Right renal cortex interstitium (tissue), 3 donors: ENCODE measurements at places on chromosomes 5 and 9. TPM values are rescaled to one million over a fixed set of nuclear protein-coding genes. Genes with fewer than 3 reads are reported as not detected.

GRCh38 chr5:107874795-107875194 lies 204.1 kb upstream of the EFNA5 start:
- no peak for DNase-seq

GRCh38 chr5:138000102-138000723 lies 32.7 kb downstream of the FAM13B start:
- DNase-seq, result no peak

GRCh38 chr5:169100735-169101075 lies 200.2 kb downstream of the SLIT3 start:
- DNase-seq, result no peak

The IFNA21 gene
- not detected for polyA plus RNA-seq

DNA sequence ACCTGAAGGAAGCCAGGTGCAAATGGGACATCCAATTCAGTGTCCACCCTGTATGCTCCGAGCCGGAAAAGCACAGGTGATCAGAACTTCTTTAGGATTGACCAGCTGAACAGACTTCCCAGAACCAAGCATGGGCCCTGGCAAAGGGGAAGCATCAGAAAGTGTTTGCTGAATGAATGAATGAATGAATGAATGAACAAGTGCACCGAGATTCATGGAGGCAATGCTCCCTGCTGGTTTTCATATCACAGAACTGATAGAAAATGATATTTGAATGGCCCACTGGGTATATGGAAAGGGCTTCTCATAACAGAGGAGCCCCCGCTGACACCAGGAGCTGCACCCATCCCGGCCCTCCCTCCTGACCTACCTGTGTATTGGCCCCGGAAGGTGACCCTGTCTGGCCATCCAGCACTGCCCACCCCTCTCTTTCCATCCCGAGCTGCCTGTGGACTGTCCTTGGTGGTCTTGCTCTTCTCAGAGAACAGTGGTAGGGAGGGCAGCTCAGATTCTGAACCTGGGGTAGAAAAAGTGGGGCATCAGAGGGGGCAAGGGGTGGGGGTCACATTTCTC lies 15.9 kb downstream of the ORM2 start:
- no peak for DNase-seq

DNA sequence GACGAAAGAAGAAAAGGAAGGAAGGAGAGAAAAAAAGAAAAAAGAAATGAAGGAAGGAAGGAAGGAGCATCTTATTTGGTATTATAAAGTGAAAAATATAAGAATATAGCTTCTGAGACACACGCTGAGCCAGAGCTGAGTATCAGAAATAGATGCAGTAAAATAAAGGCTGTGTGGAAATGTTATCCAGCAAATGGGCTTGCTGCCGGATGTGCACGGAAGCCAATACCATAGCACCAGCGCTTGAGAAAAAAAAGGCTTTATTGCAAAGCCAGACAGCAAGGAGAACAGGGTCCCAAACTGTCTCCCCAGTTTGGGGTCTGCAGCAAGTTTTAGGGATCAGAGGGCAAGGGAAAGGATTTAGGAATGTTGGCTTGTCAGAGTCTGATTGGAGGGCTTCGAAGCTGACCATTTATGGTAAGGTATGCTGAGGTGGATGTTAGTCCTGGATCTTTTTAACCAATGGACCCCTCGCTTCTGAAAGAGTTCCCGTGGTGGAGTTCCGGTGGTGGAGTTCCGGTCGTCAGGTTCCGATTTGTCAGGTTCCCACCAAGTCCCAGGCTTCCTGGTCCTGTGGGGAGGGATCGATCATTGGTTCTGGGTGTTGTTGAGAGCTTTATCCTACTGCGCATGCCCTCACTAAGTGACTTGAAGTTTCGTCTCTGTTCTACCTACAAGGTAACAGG lies 70.4 kb downstream of the SFXN1 start:
- no peak for DNase-seq

GRCh38 chr9:97526895-97527575 lies 25.6 kb downstream of the TMOD1 start:
- DNase-seq, result no peak

The C1QTNF3 gene
- polyA plus RNA-seq, result 63.8 TPM

DNA sequence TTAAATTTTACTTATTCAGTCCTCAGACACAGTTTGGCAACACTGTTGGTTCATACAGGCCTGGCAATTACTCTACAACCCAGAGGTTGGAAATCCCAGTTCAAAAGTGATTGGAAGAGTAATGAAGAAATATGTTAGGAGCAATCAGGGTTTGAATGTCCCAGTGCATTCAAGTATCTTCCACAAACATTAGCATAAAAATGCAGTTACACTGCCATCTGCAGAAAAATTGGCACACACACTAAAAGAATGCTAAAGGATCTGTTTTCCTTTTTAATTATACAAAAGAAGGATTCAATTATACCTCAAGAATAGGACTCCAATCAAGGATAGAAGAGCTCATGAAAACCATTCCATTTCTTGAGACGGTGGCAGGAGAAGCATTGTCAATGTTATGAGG lies 130.2 kb downstream of the DNAH5 start:
- DNase-seq, result no peak

The GTF3C5 gene
- polyA plus RNA-seq, result 62.3 TPM

The ORM2 gene
- not detected for polyA plus RNA-seq

The PCDHGB1 gene
- 1.3 TPM for polyA plus RNA-seq

GRCh38 chr5:174355208-174355612 lies 309.7 kb downstream of the NSG2 start:
- no peak for DNase-seq

DNA sequence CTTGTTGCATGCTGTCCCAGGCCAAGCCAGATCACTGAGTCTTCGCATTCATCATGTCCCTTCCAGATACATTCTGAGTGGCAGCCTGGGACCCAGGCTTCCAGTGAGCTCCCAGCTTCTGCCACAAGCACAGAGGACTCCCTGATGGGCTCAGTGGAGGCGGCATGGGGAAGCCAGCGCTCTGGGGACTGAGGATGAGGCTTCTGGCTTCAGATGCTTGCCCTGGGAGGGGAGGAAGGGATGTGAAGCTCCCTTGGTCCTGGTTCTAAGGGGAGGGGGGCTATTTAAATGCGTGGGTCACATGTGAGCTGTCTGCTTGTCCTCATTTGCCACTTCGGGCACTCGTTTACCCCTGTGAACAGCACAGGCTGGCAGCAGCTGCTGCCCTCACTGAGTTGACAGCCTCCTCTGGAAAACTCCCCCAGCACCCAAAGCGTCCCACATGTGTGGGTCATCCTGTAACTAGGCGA lies 174.0 kb downstream of the NR3C1 start:
- no peak for DNase-seq

- no peak for DNase-seq
Measured at GRCh38 chr9:93343663-93344062, 107.8 kb upstream of the FAM120A start.

DNA sequence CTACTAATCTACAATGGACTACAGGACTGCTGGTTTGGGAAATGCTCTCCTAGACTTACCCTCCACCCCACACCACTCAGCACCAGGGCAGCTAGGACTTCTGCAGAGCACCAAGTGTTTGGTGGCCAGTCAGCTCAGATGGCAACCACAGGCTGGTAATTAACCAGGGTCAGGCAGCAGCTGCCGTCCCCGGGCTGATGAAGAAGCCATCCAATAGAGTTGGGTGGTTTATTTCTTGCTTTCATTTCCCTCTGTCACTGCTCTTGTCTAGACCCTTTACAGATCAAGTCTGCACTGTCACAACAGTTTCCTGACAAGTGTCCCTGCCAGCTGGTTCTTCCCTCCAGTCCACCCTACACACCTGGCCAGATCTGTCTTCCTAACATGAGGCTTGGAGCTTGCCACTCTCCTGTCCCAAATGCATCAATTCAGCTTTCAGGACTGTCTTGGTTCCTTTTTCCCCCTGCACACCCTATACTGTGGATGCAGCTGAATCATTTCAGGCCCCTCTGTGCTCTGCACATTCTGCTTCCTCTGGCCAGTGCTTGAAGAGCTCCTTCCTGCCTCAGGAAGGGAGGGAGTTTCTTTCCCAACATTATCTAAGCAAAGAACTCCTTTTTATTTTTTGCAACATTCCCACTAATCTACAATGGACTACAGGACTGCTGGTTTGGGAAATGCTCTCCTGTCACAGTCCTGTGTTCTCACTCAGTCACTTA lies 30.2 kb upstream of the HSPA9 start:
- no peak for DNase-seq

GRCh38 chr9:94526951-94527350 lies 27.9 kb upstream of the PCAT7 start:
- no peak for DNase-seq

DNA sequence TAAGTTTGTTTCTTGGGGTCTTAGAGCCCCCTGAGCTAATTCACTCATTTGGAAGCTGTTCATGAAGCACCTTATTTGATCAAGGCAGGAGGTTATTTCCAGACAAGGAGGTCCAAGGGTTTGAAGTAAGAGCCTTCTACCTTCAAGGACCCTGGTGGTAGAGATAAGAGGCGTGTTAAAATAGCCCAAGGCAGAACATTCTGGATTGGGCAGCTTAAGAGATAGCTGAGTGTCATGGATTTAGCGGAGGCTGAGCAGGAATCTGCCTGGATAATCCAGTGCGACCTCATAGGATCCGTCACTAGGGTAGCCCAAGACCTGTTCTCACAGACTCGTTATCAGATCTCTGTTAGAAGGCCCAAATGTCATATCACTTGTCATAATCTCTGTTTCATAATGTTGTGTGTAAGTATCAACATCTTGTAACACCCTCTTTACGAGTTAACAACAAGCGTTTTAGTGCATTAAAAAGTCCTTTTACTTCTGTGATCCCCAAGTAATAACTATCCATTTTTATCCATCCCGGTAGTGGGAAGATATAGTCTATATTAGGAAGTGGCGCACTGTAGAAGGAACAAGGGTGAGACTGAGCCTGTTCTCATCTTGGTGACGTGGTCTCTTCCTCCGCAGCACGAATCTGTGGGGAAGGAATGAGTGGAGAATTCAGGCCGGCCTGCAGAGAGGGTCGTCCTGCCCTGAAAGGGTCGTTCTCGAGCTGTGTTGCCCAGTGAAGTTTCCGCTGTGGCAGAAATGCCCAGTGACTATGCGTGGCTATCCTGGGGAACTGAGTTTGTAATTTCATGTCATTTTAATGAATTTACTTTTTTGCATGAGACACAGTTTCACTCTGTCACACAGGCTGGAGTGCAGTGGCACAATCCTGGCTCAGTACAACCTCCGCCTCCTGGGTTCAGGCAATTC lies 28.8 kb downstream of the SLC25A25 start:
- DNase-seq, result no peak

The DBN1 gene
- 175 TPM for polyA plus RNA-seq

GRCh38 chr5:19035816-19036215 lies 952.2 kb downstream of the CDH18 start:
- DNase-seq, result no peak

DNA sequence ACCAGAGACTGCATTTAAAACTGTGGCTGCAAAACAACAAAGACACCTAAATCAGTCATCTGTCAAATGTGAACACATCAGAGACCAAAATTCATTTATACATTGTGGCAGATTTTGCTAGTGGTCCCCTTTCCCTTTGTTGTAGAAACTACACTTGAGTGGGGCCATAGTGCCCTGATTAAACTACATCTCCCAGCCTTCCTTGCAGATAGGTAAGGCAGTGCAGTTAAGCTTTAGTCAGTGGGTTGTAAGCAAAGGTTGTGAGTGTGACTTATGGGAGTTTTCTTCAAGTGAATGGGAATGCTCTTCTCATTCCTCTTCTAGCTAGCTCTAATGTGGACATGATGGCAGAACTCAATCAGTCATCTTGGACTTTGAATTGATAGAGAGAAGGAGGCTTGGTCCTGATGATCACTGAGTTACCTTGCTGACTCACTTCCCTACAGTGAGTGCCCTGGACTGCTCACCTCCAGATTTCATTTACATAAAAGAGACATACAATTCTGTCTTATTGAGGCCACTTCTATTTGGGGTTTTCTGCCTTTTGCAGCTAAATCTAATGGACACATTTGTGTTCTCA lies 35.2 kb upstream of the SPARC start:
- DNase-seq, result no peak

The SHISAL2B gene
- not detected for polyA plus RNA-seq

- DNase-seq, result no peak
Measured at GRCh38 chr5:177565046-177565445, 10.7 kb upstream of the FAM193B start.

- no peak for DNase-seq
Measured at GRCh38 chr9:27362447-27363210, 65.7 kb upstream of the EQTN start.
